Thymus (tissue), 14 donors: ENCODE measurements at places on chromosomes 13 and 19.

DNA sequence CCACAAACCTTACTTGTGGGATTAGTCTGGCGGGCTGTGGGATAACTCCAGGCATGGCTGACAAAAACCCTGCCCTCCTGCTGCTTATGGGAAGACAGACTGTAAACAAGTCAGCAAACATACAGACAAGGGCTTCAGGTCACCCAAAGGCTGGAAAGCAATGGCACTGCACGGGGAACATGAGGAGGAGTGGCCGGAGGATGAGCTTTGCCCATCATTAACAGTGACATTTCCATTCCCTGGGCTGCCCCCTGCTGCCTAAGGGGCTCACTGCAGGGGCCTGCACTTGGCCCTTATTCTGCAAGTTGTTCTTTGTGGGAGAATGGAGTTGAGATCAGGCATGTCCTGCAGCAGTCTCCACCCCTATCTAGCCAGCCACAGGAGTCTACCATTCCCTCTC lies 91.3 kb downstream of the UQCRFS1 start:
- no peak for DNase-seq

DNA sequence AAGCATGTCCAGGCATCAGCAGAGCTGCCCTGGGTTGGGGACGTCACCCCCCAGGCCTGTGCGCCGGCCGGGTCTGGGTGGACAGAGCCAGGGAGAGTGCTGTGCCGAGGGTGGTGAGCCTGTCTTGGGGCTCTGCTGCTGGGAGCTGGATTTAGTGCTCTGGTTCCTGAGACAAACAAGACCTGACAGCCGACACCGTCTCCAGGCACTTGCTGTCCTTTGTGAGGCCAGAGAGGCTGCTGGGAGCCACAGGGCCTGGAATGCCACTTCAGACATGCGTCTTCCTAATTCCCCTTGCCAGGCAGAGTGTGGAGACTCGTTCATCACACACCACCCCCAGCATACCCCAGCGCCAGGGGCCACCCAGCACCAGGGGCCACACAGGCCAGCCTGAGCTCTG lies 165.8 kb downstream of the KDM4B start:
- no peak for DNase-seq

DNA sequence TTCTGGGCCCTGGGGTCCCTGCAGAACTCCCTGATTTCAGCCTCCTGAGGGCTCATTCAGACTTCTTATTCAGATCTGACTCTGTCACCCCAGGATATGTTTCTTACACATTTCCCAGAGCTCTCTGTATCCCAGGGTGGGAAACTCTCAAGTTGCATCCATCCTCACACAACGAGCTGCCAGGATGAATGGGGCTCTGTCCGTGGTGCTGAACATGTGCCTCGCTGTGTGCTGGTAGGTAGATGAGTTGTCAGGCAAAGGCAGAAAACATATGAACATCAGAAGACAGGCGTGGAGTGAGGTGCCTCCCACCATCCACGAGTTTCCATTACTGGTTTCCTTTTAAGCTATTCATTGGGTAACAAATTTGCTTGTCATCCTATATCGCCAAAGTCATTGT lies 11.4 kb upstream of the IGFL1 start:
- DNase-seq = peak; percentile 6

DNA sequence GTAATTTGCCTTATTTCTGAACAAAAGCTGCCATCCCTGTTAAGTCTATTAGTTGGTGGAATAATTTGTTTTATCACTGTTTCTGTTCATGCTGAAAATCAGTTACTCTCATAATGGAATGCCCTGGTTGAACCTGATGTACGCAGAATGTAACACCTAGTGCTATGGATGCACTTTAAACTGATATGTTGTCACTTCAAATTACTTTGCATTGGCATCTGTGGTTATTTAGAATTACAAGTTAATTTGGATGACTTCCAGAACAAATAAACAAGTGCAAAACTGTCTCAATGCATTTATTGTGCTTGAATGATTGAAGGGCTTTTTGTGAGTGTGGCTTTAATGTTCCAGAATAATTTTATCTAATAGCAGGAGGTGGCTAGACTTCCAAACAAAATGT lies 368.2 kb upstream of the SLITRK5 start:
- no peak for DNase-seq

- peak; percentile 55 for DNase-seq
Observed at GRCh38 chr13:32427852-32428580, at the start of gene N4BP2L1. TSS of gene N4BP2L1 (minus strand) at chr13:32428130. CDS start at chr13:32428082, 48 bp downstream.

- DNase-seq = no peak
Observed at GRCh38 chr13:51220706-51221105, 1.5 kb upstream of the FAM124A start.

GRCh38 chr19:29964171-29964570 lies 22.1 kb downstream of the URI1 start:
- no peak for DNase-seq

- DNase-seq = no peak
Observed at GRCh38 chr13:106493533-106494220, 41.8 kb downstream of the EFNB2 start.

GRCh38 chr19:19022380-19022961 lies 10.8 kb downstream of the SUGP2 start:
- peak; percentile 33 for DNase-seq

- peak; percentile 10 for DNase-seq
Observed at GRCh38 chr19:49953416-49953815, 7.6 kb downstream of the SIGLEC11 start.

- DNase-seq = peak; percentile 65
Observed at GRCh38 chr19:29610574-29611271, 4.6 kb downstream of the POP4 start.

- DNase-seq = no peak
Observed at GRCh38 chr13:80524447-80525215, 183.7 kb upstream of the SPRY2 start.

DNA sequence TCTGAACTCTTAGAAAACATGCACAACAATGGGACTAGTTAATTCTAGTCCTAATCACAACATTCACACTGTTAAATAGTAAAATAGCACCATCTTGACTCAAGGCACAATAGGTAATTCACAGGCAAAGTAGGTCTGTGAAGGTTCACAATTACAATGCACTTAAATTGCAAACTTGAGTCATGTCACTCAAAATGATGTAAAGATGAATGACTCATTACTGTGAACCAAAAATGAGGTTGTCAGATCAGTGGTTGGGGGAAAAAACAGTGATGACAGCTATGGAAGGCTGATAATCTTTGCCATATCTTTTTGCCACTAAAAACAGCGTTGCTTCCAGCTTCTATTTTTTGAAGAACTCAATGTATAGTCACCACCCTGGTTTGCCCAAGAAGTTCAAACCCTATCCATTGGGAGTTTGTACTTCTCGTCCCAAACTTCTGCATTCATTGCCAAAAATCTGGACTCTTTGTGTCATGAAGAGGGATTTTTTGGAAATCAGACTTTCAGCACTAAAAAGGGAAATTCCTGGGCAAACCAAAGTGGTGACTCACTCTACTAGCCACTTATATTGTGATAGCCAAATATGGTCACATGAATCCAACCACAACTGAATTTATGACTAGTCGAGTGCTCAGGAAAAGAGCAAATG lies 200.9 kb upstream of the TMTC4 start:
- DNase-seq = no peak

- no peak for DNase-seq
Observed at GRCh38 chr13:33556828-33557227, 261.1 kb upstream of the RFC3 start.

DNA sequence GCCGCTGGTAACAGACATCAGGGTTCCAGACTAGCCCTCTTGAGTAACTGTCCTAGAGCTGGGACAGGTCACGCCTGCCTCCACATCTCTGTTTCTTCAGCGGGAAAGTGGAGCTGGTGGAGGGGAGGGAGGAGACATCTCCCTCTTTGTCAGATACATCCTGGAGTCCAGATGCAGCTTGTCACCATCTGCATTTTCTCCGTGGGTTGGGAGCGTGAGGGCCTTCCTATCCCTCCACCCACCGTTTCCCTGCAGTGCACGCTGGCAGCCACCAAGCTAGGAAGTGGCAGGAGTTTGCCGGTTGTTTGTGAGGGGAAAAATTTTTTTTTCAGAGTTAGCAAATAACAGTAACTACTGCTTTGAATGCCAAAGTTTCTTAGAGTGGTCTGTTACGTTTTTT lies 20.0 kb upstream of the SMIM17 start:
- DNase-seq = no peak

GRCh38 chr19:32403291-32403995 lies 2.1 kb upstream of the DPY19L3 start:
- DNase-seq = no peak

DNA sequence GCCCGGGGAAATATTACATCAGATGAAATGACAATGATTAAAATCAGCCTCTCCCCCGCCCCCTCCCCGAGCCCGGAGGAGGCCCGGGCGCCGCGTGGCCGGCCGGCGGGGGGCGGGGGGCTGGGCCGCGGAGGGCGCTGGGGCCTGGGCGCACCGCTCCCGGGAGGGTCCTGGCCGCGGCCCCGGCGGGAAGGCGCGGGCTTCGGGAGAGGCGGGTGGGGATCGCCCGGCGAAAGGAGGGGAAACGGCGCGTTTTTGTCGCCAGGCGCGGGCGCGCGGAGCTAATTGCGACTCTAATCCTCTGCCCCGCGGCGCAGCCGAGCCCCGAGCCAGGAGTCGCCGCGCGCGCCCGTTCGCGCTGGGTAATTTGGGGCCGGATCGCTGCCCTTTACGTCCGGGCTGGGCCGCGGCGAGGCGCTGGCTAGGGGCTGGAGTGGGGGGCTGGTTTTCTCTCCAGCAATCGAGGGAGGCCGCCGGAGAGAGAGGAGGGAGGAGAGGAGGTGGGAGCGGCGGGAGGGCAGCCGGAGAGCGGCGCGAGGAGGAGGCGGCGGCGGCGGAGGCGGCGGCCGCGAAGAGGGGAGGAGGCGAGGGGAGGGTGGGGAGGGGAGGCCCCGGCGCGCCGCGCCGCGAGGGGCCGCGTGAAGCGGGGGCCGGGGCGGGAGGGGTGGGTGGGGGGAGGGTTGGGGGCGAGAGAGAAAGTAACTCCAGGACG lies at the start of gene KCTD15:
Gene KCTD15, plus strand, starts transcription at position 707 of the 712 bp plus-strand sequence. CDS start 3,585 bp downstream, outside the sequence.
- DNase-seq = peak; percentile 12

GRCh38 chr19:28426730-28427225 lies 786.2 kb downstream of the UQCRFS1 start:
- peak; percentile 28 for DNase-seq

DNA sequence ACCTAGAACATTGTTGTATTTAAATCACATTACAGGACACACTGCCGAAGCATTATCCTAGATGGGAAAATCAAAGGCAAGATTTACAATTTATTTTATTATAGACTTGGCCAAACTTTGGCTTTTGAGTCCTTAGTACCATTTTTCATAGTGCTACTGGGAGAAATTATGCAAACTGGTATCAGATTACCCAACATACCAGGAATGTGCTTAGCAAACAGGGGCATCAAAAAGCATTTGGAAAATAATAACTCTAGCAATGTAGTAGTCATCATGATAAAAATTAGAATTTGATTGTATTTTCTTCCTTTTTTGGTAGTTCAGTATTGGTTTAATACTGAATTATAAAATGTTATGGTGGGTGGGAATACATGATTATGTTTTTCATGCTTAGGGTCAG lies 34.0 kb downstream of the GPC6 start:
- no peak for DNase-seq

DNA sequence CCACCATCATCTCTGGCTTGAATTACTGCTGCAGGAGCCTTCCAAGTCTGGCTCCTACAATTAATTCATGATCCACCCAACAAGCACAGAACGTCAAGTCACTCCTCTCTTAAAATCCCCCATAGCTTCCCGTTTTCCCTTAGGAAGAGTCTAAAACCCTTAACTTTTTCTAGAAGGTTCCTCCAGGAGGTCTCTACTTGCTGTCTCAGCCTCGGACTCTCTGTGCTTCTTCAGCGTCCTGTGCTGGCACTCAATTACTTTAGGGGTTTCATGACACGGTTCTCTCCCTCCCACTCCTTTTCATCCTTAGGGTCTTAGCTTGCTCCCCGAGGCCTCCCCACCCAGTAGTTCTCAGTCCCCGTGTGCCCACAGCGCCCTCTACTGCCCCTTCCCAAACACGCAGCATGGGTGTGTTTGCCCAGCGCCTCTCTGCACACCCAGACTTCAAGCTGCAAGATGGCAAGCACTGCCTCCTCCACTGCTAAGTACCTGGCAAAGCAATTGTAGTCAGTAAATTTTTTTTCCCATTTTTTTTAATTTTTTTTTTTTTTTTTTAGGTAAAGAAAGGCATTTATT lies 25.8 kb upstream of the MAP3K10 start:
- peak; percentile 45 for DNase-seq

DNA sequence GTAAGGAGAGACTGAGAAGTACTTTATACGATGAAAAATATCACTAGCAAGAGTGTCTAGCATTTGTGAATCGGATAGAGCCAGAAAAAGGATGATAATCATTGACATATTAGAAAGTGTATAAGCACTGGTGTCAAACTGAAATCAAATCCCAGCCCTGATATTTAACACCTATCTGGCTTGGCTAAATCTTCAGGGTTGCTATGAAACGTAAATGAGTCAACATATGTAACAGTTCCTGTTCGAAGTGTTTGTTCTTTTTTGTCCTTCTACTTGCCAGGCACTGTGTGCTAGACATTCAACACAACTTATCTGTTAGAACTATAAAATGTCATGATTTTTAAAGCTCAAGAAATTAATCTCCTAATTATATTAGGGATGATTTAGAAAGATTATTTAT lies 40.8 kb downstream of the SERPINE3 start:
- no peak for DNase-seq

DNA sequence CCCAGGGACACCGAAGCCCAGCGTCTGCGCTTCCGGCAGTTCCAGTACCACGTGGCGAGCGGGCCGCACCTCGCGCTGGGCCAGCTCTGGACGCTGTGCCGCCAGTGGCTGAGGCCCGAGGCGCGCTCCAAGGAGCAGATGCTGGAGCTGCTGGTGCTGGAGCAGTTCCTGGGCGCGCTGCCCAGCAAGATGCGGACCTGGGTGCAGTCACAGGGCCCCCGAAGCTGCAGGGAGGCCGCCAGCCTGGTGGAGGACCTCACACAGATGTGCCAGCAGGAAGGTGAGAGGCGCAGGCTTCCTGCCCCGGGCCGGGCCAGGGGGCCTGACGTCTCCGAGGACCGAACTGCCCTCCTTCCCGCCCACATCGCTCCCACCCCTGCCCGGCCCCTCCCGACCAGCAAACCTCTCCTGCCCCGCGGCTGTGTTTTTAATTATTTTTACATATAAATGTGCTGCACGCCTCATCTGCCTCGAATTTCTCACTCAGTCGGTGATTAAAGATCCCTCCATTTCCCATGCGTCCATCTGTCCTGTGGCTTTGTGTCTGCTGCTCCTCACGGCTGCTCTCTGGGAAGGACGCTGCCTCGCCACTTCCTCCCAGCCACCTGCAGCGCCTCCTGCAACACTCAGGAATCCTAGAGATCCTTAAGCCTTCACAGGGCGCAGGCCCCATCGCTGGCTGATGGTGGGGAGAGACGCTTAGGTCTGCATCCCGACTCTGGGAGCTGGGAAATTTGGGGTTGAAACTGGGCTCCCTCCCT lies 4.3 kb downstream of the ZSCAN1 start:
- DNase-seq = no peak

GRCh38 chr19:32809754-32810153 lies 59.8 kb downstream of the SLC7A9 start:
- DNase-seq = no peak
